ENCODE measurements at places on chromosomes 4 and X. TPM values are rescaled to one million over a fixed set of nuclear protein-coding genes. Genes with fewer than 3 reads are reported as not detected.

GRCh38 chrX:13043138-13043537 is 1.3 kb downstream of the FAM9C start:
- DNase-seq = no peak

DNA sequence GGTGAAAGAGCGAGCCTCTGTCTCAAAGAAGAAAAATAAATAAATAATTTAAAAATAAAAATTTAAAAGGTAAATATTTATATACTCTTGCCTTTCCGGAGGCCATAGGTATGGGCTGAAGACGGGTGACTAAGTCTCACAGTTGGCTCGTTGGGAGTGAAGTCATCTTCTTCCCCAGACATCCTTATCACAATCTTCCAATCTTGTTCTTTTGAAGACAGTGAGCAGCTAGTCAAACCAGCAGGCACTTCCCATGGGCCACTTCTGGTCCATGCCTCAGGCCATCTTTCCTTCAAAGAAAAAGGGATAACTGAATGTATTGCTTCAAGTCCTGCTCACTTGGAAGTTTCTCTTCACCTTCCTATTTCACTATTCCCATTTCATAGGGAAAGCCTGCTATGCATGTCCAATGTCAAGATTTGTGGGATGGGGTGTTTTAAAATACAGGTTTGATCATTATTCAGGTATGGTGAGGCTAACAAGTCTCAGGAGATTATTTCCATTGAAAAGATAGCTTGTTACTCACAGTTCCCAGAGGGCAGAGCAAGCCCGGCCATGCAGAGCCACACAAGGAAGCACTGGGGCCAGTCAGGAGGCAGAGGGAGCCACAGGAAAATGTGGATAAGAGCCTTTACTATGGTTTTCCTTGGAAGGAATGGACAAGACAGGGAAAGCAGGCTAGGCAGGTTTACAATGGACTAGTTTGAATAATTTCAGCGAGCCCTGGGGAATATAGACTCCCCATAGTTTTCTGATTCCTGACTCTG is 33.3 kb upstream of the VCX2 start:
- no peak for DNase-seq

The ETDA gene
- not detected for total RNA-seq

DNA sequence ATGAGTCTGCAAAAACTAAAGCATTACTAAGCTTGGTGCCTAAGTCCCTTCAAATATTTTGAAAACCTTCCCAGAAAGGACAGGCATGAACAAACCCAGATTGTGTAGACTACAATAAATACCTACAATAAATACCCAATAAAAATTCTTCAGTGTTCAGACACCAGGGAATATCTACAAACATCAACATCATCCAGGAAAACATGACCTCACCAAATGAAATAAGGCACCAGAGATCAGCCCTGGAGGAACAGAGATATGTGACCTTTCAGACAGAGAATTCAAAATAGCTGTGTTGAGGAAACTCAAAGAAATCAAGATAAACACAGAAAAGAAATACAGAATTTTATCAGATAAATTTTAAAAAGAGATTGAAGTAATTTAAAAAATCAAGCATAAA is 57.8 kb upstream of the NLRP2B start:
- DNase-seq = no peak

The GPR173 gene
- total RNA-seq = 0.35 TPM
